ENCODE measurements at places on chromosomes 12 and 14. TPM values are rescaled to one million over a fixed set of nuclear protein-coding genes. Genes with fewer than 3 reads are reported as not detected.
A peak's percentile ranks its signal among the peaks of the same experiment; 100 is the strongest.

- no peak for DNase-seq
Measured at GRCh38 chr12:30909349-30910037, 17.1 kb upstream of the TSPAN11 start.

GRCh38 chr12:122928404-122929147 lies 32.7 kb upstream of the VPS37B start:
- no peak for DNase-seq

- DNase-seq = no peak
Measured at GRCh38 chr14:61661471-61662400, 33.6 kb upstream of the HIF1A start.

DNA sequence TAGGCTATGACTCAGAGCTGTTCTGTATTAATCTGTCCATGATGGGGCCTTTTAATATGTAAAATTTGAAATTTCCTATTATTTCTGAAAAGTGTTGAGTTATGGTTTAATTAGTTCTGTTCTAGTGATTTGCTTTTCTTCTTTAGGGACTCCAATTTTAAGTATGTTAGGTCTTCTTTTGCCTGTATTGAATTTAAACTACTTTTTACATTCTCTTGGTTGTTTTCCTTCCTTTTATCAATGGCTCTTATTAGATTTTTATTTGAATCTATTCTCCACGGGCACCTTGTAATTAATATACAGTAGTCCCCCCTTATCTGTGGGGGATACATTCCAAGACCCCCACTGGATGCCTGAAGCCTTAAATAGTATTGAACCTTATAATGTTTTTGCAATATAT lies 46.4 kb downstream of the DDHD1 start:
- DNase-seq = no peak

- DNase-seq = peak; percentile 72
Measured at GRCh38 chr12:57089271-57090245, 644 bp downstream of the NAB2 start.

GRCh38 chr14:105203057-105203531 lies 22.0 kb upstream of the NUDT14 start:
- DNase-seq = peak; percentile 81

- no peak for DNase-seq
Measured at GRCh38 chr14:100419856-100420255, 96.7 kb downstream of the SLC25A47 start.

- DNase-seq = no peak
Measured at GRCh38 chr14:20998139-20998538, 954 bp upstream of the SLC39A2 start.

LETMD1 gene
- total RNA-seq = 82.3 TPM

TMPRSS12 gene
- not detected for total RNA-seq

SDR9C7 gene
- total RNA-seq = not detected

NUP37 gene
- 49.2 TPM for total RNA-seq

DNA sequence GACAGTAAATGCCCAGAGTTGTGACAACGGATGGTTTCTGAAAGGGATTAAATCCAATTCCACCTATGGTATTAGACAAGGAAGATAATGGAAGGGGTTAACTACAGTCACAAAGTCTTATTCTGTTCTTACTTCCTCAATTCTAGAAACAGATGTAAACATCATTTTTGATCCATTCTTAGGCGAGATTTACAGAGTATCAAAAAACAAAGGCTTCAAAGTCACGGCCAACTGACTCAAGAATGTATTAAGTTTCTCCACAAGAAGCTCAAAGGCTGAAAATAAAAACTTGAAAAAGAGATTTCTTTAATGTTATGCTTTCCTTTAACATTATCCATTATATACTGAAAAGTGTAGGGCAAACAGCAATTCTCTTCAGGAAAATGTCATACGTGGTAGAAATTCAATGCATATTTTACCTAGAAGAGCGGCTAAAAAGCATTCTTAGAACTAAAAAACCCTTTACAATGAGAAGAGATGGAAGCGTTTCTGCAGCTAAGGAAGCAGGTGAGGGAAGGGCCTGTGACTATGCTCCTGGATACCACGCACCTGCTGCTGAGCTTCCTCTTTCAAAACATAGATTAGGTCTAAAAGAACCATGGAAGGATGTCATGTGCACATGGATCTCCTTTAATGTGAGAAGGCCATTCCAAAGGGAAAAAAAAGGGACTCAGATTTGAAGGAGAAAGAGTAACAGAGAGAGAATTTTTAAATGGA lies 185.8 kb downstream of the STXBP6 start:
- DNase-seq = no peak

DNA sequence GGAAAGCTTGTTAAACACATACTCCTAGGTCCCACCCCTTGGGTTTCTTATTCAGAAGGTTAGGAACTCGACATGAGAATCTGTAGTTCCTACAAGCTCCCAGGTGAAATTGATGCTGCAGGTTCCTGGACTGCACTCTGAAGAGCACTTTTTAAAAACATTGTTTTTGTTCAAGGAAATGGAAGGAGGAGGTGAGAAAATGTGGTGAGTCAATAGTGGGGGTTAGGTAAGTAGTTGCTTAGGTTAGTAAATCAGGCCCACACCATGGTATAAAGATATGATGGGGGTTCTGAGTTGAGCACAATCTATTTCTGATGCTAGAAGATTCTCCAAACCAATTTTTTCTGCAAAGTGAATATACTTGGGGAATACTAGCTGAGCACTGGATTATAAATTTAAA lies 450.3 kb downstream of the CCDC91 start:
- no peak for DNase-seq

SYT1 gene
- not detected for total RNA-seq

- DNase-seq = no peak
Measured at GRCh38 chr14:96827290-96827689, 30.1 kb downstream of the VRK1 start.

- no peak for DNase-seq
Measured at GRCh38 chr14:101369194-101369915, 191.9 kb upstream of the DIO3 start.

DNA sequence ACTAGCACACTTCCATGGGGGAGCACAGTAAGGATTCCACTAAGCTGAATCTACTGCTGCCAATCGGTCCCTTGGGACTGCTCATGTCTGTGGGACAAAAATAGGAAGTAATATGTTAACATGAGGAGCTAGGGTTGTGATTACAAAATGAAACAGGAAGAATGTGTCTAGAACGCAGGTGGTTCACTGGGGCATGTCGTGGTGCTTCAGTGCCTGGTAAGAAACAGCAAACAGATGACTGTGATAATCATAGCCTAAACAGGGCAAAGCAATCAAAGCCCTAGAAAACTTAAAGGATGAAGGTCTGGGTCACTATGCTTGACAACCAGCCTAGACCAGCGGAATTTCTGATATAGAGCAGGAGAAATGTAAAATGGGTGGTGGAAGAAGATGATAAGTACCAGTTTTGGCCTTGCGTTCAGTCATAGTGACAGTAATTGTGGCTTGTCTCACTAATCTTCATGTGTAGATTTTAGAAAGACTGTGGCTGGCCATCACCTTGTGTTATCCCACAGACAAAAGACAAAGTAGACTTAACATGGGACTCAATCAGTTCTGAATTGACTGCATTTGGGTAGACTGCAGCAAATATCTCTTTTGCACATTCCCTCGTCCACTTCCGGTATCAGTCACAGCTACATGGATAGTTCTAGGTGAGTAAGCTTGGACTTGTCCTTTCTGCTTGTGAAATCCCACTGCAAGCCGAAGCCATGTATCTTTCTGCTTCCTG lies 51.4 kb downstream of the WASHC3 start:
- no peak for DNase-seq

GRCh38 chr12:110203546-110203945 lies 77.5 kb upstream of the ATP2A2 start:
- no peak for DNase-seq

- no peak for DNase-seq
Measured at GRCh38 chr14:84485036-84485435, 1044.9 kb upstream of the FLRT2 start.

- DNase-seq = peak; percentile 29
Measured at GRCh38 chr12:132159555-132160003, 15.3 kb downstream of the NOC4L start.

DNA sequence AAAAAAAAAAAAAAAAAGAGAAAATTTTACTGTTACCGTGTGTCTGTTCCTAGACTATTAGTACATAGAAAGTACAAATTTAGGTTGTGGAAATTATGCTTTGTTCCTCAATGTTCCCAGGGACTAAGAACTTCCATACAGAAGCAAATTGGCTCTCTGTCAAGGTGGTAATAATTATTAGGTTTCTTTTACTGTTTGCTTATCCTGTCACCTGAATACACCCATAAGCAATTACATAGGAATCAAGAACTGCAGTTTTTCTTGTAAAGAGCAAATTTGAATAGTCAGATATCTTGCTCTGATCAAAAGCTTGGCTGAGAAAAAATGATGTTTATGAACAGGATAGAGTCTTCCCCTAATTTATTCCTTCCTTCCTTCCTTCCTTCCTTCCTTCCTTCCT lies 191.2 kb downstream of the AEBP2 start:
- DNase-seq = no peak

- DNase-seq = no peak
Measured at GRCh38 chr14:99654235-99654985, 9.5 kb downstream of the HHIPL1 start.

POP5 gene
- total RNA-seq = 59.4 TPM

- DNase-seq = no peak
Measured at GRCh38 chr12:122844366-122844971, 9.2 kb downstream of the HIP1R start.

GRCh38 chr12:1591543-1591942 lies 2.8 kb downstream of the FBXL14 start:
- DNase-seq = no peak

DNA sequence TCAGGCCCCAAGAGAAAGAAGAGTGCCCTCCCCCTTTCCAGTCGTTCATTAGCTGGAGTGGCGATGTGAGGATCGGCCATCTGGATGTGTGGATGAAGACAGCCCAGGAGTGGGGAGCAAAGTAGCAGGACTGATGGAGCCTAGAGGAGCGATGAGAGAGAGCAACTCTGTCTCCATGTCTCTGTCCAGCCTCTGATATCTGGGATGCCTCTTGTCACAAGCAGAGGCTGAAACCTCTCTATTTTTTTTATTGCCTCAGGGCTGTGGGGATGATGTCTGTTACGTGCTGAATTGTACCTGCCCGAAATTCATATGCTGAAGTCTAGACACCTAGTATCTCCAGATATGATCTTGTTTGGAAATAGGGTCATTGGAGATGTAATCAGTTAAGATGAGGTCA lies 2.7 kb downstream of the SERPINA11 start:
- no peak for DNase-seq

NR1H4 gene
- total RNA-seq = not detected

RHEBL1 gene
- 8.0 TPM for total RNA-seq

PTHLH gene
- total RNA-seq = not detected

GRCh38 chr14:95362138-95362494 lies 42.4 kb upstream of the CLMN start:
- no peak for DNase-seq

DNA sequence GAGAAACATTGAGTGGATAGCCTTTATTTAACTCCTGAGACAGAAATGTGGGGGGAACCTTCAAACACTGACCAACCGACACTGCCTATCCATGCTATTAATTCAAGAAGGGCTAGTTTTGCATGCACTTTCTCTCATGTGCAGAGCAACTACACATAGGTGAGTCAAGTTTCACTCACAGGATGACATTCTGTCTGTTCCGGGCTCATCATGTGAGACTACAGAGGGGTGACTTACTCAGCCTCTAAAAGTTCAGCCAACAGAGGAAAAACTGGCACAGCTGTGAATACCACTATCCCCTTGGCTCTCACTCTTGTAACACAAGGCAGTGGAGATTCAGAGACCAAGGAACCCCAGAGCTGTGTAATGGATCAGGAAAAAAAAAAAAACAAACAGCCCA lies 13.3 kb downstream of the BEST3 start:
- DNase-seq = no peak

- DNase-seq = no peak
Measured at GRCh38 chr12:105575235-105575634, 244.7 kb downstream of the C12orf75 start.

DNA sequence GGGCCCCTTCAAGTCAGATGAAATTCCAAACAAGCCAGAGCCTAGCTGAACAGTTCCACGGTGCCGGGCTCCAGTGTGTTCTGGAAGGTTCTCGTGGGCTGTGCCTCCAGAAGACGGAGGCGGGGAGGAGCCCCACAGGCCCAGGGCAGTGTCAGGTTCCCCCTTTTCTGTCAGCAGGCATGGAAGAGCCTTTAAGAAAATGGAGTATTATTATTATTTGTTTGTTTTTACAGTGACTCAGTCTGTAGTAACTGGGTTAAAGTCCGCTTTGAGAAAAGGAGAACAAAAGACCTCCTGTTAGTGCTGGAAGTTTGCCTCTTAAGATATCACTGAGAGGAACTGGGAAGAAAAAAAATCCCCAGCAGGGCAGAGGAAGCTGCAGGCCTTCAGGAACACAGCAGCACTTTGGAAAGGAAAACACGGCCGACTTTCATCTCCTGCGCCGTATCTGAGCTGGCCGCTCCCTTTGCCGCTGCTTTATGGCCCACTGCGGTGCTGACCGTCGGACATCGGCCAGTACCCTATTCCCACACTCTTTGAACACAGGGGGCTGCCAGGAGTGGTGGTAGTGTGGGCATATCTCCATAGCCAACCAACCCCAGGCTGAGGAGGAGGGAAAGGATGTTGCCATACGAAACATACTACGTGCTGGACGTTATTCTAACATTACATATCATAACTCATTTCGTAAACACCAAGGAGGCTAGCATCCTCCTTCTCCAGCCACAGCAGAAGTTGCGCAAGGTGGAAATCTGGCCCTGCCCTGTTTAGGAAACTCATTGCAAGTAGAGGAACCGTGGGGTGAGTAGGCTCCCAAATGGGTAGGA lies 194.0 kb downstream of the ZFP36L1 start:
- no peak for DNase-seq

CCDC196 gene
- total RNA-seq = not detected

VAMP1 gene
- total RNA-seq = 72.1 TPM

GRCh38 chr14:96906434-96906833 lies 109.3 kb downstream of the VRK1 start:
- no peak for DNase-seq

GRCh38 chr14:102323102-102323501 lies 3.6 kb downstream of the ZNF839 start:
- no peak for DNase-seq

GRCh38 chr14:61965030-61965745 lies 203.0 kb downstream of the SNAPC1 start:
- DNase-seq = no peak

DNA sequence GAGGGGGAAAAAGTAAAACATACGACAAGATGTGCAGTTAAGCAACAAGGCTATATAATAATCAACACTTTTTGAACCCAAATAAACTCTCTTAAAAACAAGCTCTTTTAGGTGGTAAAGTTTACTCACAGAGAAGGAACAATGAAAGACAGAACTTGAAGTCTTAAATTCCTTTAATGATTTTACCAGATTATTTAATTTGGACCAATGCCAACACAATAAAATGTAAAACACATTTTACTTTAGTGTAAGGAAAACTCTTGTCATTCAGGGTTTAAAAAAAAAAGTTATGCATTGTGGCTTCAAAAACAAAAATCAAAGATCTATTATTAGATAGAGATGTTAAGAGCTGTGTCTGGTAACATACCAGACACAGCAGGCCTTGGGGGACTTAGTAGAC lies 13.1 kb downstream of the TSPAN8 start:
- DNase-seq = no peak

DNA sequence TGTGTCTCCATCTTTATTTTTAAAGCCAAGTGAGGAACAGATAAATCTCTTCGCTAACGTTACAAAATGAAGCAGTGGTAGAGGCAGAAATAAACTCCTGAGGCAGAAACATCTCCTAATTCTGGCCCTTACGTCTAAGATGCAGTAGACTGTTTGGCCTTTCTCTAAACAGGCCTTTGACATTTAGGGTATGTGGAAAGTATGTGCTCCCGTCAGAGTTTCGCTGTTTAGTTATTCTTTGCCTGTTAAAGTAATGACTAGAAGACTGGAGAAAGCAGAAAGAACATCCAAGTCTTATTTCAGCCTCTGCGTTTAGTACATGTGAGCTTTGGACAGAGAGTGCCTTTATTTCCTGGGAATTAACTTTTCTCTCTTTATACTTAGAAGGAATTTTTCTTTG lies 216.6 kb downstream of the RAD51B start:
- no peak for DNase-seq

All from activated naive CD8-positive, alpha-beta T cell treated with anti-CD3 and anti-CD28 coated beads, Interleukin-2, amount 10 ng/mL, durations not matched to agents 7 days and 5 days (primary cell).